ENCODE measurements at places on chromosomes 2 and 18.

DNA sequence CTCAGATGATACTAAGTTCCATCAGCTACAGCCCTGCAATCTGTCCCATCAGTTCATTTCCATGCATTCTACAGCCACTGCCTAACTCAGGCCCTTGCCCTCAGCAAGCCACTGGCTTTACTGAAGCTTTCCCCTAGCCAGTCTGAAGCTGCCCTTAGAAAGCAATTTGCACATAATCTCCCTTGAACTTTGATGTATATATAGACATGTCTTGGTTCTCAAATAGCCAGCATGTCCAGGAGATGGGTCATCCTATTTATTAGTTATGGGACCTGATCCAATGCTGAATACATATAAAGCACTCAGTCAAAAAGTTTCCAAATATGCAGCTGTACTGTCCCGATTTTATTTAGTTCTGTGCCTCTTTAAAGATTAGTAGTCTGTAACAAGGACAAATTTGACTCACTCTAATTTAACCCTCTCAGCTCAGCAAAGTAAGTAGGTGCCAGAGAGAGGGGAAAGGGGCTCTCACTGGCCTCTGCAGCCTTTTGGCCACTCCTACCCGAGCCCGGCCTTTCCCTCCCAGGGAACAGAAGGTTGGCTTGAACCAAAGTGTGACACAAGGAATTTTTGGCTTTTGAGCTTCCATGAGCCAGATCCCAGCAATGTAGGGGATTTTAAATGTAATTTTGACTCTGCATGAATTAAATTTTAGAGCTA is 70.7 kb downstream of the CCDC93 start:
- DNase-seq: peak; percentile 58

DNA sequence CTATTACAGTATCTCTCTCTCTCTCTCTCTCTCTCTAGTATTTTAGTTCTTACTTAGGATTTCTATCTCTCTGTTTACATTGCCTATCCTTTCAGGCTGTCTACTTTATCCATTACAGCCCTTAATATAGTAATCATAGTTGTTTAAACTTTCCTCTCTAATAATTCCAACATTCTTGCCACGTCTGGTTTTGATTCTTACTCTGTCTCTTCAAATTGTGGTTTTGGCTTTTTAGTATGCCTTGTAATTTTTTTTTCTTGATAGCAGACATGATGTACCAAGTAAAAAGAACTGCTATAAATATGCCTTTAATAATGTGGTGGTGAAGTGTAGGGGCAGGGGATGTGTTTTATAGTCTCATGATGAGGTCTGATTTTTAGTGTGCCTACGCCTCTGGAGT is 1809.5 kb upstream of the CELF4 start:
- peak; percentile 51 for DNase-seq

DNA sequence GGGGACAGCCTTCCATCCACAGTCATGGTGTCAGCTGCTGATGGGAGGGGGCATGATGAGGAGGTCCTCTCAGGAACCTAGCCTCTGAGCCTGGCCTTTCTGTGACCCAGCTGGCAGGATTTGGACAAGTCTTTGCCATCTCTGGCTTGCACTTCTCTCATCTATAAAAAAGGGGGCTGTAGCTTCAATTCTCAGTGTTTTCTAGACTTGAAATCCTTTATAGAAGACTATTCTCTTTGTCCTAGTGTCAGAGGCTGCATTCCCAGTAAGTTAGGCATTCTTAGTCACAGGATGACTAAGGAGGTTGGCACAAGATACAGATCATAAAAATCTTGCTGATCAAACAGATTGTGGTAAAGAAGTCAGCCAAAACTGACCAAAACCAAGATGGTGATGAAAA is 958.5 kb downstream of the CNTNAP5 start:
- DNase-seq: peak; percentile 12

DNA sequence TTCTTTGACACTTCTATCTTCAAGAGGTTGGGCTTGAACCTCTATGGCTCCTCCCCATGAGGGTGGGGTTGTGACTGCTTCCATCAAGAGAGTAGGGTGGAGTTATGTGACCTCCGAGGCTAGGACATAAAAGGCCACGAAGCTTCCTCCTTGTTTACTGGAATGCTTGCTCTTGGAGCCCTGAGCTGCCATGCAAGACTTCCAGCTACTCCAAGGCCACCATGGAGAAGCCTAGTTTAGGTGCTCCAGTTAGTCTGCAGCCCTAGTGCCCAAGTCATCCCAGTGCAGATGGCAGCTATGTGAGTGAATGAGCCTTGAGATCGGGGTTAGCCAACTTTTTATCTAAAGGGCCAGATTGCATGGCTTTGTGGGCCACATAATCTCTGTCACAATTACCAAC is 2.4 kb upstream of the MERTK start:
- DNase-seq: no peak

DNA sequence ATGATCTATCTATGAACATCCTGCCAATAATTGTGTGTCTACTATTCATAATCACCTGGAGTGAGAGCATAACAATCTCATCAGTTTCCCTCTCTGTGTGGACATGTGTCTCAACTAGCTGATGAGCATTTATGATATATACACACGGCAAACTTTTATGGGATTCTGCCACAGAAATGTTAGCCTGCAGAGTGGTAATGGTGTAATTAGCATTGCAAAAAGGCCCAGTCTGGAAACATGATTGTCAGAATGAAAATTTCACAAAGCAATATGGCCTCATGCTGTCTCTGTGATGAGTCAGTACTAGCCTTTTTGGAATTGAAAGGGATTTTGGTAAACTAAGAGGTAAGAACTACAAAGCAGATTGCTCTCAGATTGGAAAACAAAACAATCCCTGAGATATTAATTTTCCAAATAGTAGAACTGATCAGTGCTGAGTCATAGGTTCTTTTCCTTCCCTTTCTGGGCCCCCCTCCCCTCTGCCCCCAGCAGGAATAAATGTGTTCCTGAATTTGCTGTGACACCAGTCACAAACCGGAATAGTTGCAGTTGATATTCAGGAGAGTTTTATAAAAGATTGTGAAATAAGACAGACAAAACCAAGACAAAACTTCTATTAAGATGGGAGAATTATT is 189.2 kb downstream of the OSR1 start:
- DNase-seq: no peak

GRCh38 chr2:213846856-213847255 is 562.6 kb downstream of the SPAG16 start:
- DNase-seq: peak; percentile 40

DNA sequence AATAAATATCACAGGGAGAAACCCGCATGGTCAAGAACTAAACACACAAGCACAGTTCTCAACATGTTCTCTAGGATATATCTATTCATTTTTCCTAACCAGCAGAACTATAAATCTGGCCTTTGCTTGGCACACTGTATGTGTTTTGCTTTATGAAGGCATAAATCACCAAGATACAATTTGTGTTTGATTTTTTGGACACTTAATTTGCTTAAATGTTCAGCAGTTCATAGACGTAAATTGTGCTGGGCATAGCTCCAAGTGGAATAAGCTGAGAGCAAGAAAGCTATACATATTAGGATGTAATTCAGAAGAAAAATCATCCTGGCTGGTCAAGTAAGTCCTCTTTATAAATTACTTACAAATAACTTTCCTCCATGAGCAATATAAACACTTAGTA is 341.5 kb upstream of the ATP5MC3 start:
- DNase-seq: no peak

DNA sequence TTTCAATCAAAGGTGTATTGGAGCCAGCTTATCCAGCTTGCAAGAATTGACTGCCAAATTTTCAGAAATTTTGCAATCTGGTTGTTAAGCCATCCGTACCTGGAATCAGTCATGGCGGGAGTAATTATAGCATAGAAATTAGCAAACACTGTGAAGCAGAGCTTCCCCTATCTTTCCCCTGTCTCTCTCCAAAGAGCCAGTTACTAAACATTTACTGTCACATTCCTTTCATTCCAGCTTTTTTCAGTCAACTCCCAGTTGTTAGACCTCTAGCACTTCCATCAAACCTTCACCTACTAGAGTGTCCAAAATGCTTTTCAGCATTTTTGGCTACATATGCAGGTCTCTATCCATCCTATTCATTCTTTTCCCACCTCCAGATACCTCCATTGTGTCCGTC is 137.4 kb downstream of the MC4R start:
- no peak for DNase-seq

DNA sequence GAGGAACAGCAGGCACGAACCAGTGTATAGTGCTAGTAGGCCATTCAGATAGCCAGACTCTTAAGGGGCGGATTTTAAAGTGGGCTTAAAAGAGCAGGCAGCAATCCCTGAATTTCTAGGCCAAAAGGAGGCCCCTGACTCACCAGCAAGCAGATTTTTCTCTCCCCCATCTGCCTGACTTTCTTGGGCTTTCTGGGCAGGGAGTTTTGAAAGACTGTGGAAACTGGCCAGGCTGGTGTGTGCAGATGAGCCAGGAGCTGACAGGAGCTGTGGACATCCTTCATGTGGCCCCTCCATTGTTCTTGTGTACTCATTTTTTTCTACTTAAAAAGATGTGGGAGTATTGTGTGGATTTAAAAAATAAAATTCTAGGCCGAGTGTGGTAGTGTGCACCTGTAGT is 59.0 kb downstream of the GLI2 start:
- DNase-seq: peak; percentile 43

GRCh38 chr2:216072473-216072872 is 9.1 kb downstream of the PECR start:
- no peak for DNase-seq

- no peak for DNase-seq
These were observed 12.6 kb upstream of the ELAC1 start for GRCh38 chr18:50955253-50955652.

All from fibroblast of gingiva (primary cell).